Non-pigmented ciliary epithelial cell (primary cell): ENCODE measurements at places on chromosomes 5 and 9.

DNA sequence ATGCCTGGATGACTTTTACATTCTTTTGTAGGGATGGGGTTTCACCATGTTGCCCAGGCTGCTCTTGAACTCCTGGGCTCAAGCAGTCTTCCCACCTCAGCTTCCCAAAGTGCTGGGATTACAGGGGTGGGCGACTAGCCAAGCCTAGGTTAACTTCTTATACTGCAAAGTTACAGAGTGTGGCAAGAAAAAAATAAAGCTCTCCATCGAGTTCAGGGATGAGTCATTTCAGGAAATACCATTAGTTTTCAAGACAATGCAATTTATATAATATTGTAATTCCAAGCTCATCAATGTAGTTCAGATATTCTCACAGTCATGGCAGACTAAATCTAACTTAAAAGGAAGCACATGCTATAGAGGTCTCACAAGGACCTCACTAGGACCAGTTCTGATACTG lies 11.5 kb upstream of the ABO start:
- peak; percentile 4 for DNase-seq

- DNase-seq = no peak
Observed at GRCh38 chr5:32319392-32319791, 6.7 kb upstream of the MTMR12 start.

GRCh38 chr9:107158321-107158720 lies 124.8 kb upstream of the RAD23B start:
- DNase-seq = no peak

DNA sequence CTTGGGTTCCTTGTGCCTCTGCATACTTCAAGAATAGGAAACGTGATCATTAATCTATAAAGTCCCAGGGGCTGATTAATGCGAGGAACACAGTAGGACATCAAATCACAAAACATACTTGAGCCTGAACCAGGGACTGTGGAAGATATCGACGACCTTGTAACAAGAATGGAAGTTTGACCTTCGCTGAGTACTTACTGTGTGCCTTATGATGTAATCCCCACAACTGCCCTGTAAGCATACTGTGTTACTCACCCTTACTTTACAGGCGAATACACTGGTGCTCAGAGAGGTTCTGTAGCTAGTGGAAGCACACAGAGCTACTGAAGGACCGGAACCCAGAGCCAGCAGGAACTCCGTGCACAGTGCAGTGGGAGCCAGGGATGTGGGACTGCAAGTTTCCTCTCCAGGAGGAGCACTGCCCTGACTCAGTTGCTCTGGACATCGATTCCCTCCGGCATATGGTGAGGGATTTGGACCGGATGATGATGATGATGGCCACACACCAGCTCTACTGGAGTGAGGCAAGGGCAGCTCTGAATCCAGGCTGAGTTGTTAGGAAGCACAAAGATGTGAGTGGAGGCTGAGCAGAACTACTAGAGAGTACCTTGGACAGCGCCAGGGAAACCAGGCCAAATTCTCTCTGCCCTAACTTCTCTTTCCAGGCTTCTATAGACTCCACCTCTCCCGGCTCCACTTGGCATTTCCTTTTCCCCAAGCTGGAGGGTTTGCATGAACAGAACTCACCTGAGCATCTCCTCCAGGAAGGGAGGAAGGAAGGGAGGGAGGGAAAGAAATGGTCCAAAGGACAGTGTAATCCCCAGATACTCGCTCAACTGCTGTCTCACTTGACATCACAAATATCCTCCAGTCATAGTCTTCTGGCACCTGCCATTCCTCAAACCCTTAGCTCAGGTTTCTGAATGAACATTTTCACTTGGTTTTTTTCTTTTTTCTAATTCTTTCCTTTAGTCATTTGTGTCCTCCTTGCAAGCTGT lies 1.5 kb upstream of the GABBR2 start:
- no peak for DNase-seq

- DNase-seq = no peak
Observed at GRCh38 chr5:53667621-53668020, 107.2 kb downstream of the NDUFS4 start.

DNA sequence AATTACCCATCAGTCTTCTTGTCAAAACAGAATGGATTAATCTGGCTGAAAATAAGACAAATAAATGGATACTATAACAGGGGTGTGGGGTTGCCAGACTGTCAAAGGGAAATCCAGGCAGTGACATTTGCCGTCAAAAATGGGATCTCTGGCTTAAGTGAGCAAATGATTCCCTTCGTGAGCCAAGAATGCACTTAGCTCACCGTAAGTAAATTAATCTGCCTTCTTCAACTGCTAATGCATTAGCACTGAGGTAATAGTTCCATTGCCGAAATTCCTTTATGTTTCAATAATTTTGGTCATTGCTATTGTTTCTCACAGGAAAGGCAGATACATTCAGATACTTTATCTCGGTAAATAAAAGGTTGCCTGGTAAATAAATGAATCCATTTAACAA lies 377.8 kb downstream of the KIAA0825 start:
- DNase-seq = no peak

- DNase-seq = no peak
Observed at GRCh38 chr9:38423973-38424843, at the start of gene IGFBPL1. Gene IGFBPL1 (minus strand): TSS chr9:38424454. CDS start chr9:38424424, 30 bp downstream.

- no peak for DNase-seq
Observed at GRCh38 chr5:89071101-89071940, 188.3 kb upstream of the MEF2C start.

GRCh38 chr9:130866474-130866965 lies 30.1 kb downstream of the QRFP start:
- no peak for DNase-seq

- no peak for DNase-seq
Observed at GRCh38 chr5:122306461-122306860, 5.6 kb upstream of the SNCAIP start.

- no peak for DNase-seq
Observed at GRCh38 chr9:79615038-79615437, 43.3 kb downstream of the TLE4 start.

GRCh38 chr9:89879276-89879675 lies 274.5 kb downstream of the GADD45G start:
- no peak for DNase-seq

- no peak for DNase-seq
Observed at GRCh38 chr9:33144551-33144950, 22.6 kb downstream of the B4GALT1 start.

DNA sequence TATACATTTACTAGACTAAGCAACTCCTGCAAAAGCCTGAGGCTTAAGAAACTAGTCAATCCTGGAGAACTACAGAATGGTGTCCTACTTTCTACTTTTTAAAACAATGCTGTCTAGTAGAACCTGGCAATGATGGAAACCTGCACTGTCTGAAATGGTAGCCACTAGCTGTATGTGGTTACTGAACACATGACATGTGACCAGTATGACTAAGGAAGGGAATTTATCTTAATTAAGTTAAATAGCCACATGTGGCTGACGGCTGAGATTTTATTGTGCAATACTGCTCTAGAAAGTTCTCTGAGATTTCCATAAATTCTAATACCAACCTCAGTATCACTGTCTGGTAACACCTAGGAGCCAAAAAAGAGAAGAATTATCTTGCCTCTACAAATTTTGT lies 44.9 kb upstream of the RAPGEF6 start:
- DNase-seq = peak; percentile 27

GRCh38 chr9:93064392-93065134 lies 6.1 kb downstream of the SUSD3 start:
- no peak for DNase-seq

- no peak for DNase-seq
Observed at GRCh38 chr5:78919796-78920195, 65.3 kb downstream of the ARSB start.

DNA sequence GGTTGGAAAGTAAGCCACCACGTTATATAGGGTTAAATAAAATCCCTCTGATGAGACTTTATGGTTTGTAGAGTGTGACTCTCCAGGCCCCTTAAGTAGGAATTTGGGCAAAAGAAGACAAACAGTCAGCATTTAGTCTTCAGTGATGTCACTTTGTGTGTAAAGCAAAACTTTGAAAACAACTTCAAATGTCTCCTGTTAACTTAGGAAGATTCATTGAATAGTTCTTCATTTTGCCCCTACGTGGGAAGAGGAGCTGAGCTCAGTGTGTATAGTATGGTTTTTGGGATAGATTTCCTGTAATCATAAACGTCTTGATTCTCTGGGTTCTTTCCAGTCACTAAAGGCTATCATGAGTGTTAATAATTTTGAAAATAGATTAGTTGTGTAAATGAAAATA lies 101.3 kb downstream of the GADD45G start:
- DNase-seq = no peak

GRCh38 chr5:149406203-149406978 lies 27.3 kb upstream of the IL17B start:
- DNase-seq = no peak

- DNase-seq = no peak
Observed at GRCh38 chr5:126358525-126358924, 64.7 kb upstream of the GRAMD2B start.

DNA sequence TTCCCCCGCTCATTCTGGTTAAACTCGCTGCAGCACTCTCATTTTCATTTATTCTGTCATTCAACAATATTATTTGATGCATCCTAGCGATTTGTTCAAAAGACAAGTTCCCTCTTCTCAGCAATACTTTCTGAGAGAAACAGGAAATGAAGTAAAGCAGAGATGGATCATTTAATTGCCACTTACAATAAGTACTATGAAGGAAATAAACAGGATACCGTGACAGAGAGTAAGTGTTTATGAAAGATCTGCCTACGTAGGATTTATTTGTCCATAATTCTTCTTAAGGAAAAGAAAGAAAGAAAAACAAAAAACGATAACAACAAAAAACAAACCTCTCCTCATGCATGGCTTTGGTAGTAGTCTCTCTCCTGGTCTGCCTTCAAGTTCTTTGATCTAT lies 406.8 kb upstream of the ZNF608 start:
- no peak for DNase-seq

GRCh38 chr5:3004361-3005080 lies 253.0 kb upstream of the IRX2 start:
- DNase-seq = no peak

DNA sequence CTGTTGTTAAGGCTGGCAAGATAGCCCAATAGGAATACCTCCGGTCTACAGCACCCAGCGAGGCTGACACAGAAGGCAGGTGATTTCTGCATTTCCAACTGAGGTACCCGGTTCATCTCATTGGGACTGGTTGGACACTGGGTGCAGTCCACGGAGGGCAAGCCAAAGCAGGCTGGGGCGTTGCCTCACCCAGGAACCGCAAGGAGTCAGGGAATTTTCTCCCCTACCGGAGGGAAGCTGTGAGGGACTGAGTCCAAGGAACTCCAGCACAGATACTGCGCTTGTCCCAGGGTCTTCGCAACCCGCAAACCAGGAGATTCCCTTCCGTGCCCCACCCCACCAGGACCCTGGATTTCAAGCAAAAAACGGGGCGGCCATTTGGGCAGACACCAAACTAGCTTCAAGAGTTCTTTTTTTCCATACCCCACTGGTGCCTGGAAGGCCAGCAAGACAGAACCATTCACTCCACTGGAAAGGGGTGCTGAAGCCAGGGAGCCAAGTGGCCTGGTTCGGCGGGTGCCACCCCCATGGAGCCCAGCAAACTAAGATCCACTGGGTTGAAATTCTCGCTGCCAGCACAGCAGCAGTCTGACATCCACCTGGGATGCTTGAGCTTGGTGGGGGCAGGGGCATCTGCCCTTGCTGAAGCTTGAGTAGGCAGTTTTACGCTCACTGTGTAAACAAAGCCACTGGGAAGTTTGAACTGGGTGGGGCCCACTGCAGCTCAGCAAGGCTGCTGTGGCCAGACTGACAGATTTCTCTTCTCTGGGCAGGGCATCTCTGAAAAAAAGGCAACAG lies 647.2 kb downstream of the BNC2 start:
- no peak for DNase-seq

- DNase-seq = peak; percentile 96
Observed at GRCh38 chr5:54743997-54744788, 226.6 kb downstream of the SNX18 start.

DNA sequence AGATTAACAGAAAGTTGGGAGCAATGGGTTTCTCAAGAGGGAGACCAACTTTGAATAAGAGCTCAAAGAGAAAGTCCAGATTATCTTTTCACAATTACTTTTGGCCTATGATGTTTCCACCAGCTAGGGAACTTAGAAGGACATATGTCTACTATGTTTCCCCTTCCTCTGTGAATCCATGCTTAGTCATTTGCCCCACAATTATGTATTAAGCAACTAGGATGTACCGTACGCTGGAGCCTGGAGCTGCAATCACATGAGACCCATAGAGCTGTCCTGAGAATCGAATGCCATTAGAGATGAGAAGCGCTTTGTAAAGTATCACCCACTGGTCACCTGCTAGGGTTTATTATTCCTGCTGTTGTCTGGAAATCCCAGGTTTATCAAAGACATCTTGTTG lies 78.8 kb downstream of the PDE6A start:
- DNase-seq = no peak

- no peak for DNase-seq
Observed at GRCh38 chr5:118529361-118530144, 458.8 kb downstream of the DTWD2 start.

- no peak for DNase-seq
Observed at GRCh38 chr5:617896-618295, 5.8 kb downstream of the CEP72 start.

GRCh38 chr5:14775857-14776256 lies 95.7 kb downstream of the ANKH start:
- no peak for DNase-seq

DNA sequence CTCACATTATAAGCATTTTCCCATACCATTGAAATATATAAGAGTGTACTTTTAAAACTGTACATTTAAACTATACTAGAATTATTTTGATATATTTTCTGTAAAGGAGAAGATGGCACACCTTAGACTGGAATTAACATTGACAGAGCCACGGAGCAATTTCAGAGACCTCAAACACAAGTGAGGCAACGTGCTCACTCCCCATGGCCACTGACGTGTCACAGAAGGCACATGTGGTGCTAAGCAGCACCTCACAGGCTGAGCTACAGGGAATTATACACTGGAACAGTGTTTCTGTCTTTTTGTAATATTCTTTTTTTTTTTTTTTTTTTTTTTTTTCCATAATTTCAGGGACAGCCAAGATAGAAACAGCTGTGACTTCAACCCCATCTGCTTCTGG lies 66.5 kb downstream of the NUP214 start:
- no peak for DNase-seq

DNA sequence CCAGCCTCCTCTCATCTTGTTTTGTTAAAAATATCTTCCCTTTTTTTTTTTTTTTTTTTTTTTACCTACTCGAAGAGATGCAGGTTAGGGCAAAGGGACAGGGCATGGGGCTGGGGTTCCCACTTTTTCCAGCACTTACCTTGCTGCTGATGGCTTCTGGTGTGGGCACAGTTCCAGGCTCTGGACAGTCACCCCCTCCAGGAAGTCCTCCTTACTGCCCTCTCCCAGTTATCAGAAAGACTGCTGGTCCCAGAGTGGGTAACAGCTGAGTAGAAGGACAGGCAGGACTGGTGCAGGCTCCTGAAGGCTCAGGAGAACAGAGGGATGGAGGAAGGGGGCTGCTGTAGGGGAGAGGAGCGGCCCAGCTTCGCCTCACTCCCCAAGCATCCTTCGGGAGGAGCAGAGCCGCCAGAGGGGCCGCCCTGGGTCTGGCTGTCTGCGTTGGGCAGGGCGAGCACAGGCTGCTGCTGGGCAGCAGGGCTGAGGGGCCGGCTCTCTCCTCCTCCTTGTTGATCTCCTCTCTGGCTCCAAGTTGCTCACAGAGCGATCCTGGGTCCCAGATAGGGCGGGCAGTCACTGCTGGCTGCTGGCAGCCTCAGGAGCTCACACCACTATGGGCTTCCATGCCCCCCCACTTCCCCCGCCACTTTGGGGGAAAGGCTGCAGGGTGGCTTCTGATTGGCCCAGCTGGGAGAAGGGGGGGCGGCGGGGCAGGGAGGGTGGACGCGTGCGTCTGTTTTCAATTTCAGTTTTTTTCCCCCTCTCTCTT lies at the start of gene PDGFRB:
Gene PDGFRB, minus strand, starts transcription at position 588 of the 769 bp plus-strand sequence. CDS start 18,798 bp downstream, outside the sequence.
- DNase-seq = no peak
